SK-MEL-5 (cell line): ENCODE measurements at places on chromosomes 5 and 9. TPM values are rescaled to one million over a fixed set of nuclear protein-coding genes. Genes with fewer than 3 reads are reported as not detected.
A peak's percentile ranks its signal among the peaks of the same experiment; 100 is the strongest.

DNA sequence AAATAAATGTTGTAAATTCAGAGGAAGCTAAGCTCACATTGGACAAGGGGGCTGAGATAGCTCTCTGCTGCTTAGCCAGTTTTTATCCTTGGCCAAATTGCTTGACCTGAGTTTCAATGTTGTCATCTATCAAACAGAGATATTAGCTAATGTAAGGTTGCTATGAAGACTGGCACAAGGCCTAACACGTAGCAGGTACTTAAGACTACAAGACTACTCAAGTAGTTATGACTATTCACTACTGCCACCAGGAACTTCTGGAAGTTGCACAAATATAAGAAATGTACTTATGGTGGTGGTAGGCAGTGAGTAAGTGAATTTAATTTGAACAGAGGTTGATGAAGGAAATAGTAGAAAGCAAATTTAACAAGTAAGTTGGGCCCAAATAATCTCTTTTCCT, 17.4 kb upstream of the FYB1 start:
- no peak for DNase-seq

PCDHA9 gene
- 0.05 TPM in 1 of 2 replicates, not detected in the other for total RNA-seq

KIAA0825 gene
- 0.08 and 0.43 TPM in 2 replicates for total RNA-seq

GRCh38 chr5:167851416-167851815, 440.0 kb upstream of the WWC1 start:
- DNase-seq, result no peak

DNA sequence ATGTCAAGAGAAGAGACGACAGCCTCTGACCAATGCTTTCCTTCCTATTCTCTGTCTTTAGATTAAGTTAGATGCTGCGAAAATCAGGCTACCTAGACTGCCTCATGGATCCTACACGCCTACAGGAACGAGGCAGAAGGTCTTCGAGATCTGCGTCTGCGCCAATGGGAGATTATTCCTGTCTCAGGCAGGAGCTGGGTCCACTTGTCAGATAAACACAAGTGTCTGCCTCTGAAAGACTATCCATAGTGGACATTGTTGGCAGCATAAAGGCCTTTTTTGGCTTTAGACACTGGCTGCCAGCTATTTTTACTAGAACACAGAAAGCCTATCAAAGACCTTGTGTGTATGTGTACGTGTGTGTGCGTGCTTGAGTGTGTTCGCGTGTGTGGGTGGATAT, 90.9 kb upstream of the PPP1R2B start:
- DNase-seq, result no peak

HNRNPH1 gene
- total RNA-seq, result 249 and 270 TPM in 2 replicates

GRCh38 chr5:102765350-102765749, 10.2 kb downstream of the PAM start:
- DNase-seq, result no peak

GRCh38 chr5:26666371-26666770, 372.0 kb downstream of the CDH9 start:
- DNase-seq, result peak; percentile 22

DNA sequence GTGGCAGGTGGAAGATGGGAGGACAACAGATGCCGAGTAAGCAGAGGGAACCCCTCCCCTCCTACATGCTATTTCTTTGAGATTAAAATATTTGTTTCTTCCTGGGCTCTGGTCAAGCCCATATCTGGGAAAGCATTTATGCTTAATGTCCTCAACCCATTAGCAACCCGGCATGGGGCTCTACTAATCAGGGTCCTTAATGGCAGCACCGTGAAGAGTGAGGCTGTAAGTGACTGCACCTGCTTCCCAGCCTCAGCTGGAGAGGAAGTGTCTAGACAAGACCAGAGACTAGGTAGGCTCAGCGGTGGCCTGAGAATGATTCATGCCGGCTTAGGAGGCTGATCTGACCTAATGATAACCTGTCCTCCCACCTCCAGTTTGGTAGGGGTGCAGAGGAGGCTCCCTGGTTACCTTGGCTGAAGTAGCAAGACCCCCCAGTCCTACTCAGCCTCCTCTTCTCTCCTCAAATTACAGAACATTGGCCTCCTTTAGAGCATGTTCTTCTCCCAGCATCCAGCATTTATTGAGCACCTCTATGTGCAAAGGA, 61.3 kb upstream of the HSPA9 start:
- no peak for DNase-seq

- DNase-seq, result peak; percentile 62
Measured at GRCh38 chr9:127931092-127931881, 710 bp upstream of the PIP5KL1 start.

PCDHA10 gene
- 0.16 TPM in 1 of 2 replicates, not detected in the other for total RNA-seq

DNA sequence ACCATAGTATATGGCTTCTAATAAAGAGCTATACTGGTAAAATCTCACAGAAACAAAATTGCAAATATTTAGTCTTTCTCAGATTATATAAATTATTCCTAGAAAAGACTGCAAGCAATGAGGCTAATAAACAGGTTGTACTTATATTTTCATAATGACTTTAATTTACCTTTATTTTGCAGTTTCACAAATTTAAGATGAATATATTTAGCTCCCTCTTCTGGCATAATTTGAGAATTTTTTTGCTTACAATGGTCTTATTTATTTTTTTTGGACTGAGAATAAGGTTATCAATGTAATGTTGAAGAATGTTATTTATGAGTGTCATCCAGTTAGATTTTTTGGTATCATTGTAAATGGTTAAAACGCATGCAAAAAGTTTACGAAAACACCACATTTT, 56.7 kb downstream of the PIK3R1 start:
- DNase-seq, result peak; percentile 38

- DNase-seq, result no peak
Measured at GRCh38 chr5:123800640-123801039, 288.7 kb downstream of the CSNK1G3 start.

SLC27A6 gene
- not detected in 2 replicates for total RNA-seq

DNA sequence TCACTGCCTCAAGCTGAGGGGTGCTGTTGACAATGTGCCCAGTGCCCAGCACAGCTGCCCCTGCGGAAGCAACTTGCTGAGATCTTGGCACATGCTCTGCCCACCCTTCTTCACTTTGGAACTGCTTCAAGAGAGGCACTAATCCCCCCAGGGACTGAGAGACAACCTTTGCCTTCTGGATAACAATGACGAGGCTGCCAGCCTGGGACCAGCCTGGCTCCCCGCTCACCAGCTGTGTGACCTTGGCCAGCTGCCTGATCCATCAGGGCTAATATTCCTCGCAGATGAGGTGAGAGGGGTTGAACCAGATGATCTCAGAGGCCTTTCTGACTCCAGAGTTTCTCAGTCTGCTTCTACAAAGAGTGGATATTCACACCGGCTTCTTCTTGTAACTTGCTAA, 81.0 kb downstream of the SHB start:
- no peak for DNase-seq

- DNase-seq, result no peak
Measured at GRCh38 chr9:137305060-137305797, 3.2 kb upstream of the NRARP start.

DNA sequence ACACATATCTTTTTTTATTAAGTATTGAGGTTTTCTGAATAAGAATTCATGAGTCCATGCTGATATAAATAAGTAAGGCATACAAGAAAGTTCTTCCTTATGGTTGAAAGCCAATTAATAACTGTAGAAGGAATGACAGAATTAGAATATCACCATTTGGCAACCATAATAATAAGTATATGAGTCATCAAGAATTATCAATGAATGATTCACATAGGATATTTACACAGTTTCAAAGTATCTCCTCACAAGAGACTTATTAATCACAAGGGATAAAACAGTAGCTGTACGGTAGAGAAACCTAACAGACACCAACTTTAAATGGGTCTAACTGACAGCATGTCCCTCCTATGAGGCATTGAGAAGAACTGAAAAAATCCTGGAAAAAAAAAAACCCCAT, 161.6 kb downstream of the NR3C1 start:
- no peak for DNase-seq

DNA sequence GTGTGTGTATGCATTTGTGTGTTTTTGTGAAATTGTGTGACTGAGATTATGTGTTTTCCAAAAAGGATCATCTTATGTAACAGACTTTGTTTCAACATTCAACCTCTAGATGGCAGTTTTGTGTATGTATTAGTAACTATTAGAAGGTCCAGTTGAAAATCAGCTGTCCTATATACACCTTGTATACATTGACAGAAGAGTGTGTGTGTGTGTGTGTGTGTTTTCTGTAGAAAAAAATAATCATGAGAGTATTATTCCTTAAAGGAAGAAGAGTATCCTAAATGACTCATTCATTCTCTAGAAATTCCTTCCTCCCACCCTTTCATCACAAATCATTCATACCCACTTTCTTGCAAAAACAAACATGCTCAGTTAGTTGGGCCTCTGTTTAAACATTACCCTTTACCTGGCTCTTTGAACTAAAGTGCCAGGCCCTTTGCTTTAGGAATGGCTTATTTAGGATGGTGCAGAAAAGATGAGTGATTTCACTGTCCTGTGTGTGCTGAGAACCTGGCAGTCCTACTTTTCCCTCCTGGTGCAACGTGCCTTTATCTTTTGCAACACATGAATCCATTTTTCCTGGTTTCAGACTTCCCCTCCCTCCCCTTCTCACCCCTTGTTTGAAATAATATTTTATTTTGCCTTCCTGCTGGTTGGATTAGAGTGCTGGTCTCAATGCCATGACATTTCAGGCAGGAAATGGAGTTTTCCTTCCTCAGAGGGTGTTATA, 152.2 kb downstream of the ARHGAP26 start:
- peak; percentile 59 for DNase-seq

DNA sequence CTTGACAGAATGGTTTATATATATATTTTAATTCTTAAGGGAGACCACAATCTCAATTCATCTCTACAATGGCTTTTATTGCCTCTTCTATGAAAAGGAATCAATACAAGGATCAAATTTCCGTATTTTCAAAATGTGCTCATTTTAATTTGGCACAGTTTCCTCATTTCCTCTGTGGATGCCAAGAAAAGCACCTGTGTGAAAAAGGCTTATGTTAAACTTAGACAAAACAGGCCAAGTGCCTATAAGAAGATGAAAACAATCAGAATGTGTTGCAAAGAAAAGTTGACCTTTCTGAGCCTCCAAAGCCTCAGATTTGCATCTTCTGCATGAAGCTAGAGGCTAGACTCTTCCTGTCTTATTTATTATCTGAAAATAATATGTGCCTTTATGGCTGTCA, 173.7 kb upstream of the SLC12A2 start:
- no peak for DNase-seq

UNC5A gene
- 0.08 TPM in 1 of 2 replicates, not detected in the other for total RNA-seq

PKN3 gene
- 3.2 and 4.4 TPM in 2 replicates for total RNA-seq

PCDHB11 gene
- total RNA-seq, result 0.55 and 0.75 TPM in 2 replicates

EXOSC2 gene
- 41.3 and 46.7 TPM in 2 replicates for total RNA-seq

GRCh38 chr9:100670719-100671118, 92.8 kb downstream of the CAVIN4 start:
- no peak for DNase-seq

SLCO6A1 gene
- not detected in 2 replicates for total RNA-seq

DNA sequence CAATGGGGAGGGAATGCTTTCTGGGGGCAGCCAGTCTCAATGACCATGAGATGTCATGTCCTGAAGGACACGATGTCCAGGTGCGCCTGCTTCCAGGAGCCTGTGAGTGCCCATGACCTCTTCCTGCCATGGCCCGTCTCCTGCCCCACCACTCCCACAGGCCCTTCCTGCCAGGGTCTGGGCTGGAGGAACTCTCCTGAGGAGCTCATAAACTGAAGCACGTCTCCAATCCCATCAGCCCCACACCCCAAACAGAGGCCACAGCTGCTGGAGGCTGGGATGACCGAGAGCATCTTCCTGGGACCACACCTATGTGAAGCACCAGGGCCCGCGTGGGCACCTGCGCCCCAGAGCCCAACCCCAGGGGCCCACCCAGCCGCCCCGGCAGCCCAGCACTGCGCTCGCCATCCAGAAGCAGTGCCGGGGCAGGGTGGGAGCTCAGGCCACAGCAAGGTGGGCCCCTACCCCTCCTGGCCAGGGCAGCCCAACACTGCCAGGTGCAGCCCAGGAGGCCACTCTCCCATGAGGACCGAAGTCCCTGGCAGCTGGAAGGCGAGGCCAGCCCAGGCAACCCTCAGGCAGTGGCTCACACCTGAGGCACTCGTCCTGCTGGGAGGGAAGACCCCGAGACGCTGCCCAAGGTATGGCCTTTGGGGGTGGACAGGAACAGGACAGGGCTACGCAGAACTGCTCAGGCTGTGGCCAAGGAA, 53.9 kb upstream of the UBAC1 start:
- DNase-seq, result no peak

SPARC gene
- 1,245 and 1,275 TPM in 2 replicates for total RNA-seq

GRCh38 chr5:56099346-56099745, 104.6 kb upstream of the IL6ST start:
- DNase-seq, result no peak

- no peak for DNase-seq
Measured at GRCh38 chr5:2752821-2753439, 1.5 kb upstream of the IRX2 start.

DNA sequence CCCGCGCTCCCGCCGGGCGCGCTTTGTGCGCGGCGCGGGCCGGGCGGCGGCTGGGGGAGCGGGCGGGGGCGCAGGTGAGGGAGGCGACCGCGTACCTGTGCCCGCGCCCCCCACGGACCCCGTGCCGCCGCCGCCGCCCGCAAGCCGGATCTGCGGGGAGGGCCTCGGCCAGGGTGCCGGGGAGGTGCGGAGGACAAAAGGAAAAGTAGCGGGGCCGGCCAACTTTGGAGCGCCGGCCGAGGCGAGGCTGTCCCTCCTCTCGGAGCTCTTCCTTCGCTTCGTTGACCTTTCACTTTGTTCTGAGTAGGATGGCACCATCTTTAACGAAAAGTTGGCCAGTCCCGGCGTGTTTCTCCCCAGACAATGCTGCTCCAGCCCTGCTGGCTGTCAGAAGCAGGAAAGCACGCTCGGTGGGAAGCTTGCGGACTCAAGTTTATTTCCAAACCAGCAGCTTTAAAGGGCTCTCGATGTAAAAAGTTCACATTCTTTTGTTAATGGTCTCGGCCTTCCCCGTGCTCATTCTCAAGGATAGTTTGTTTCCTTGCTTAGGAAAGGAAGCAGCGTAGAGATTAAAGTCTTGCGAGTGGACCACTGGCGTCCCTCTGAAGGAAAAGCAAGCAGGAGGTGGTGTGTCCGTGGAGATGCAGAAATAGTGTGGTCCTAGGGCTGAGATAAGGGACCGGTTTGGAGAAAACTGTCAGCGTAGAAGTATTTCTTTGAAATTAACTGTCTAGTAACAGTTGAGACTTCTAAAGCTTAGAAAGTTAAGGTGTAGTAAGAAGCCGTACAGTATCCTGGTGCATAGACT, 639 bp downstream of the EHMT1 start:
- DNase-seq, result peak; percentile 44

GRCh38 chr9:121784731-121785411, 133.4 kb downstream of the DAB2IP start:
- no peak for DNase-seq

GRCh38 chr5:169131616-169132301, 169.2 kb downstream of the SLIT3 start:
- DNase-seq, result no peak

NME5 gene
- 8.3 and 8.5 TPM in 2 replicates for total RNA-seq
